Psoas muscle (tissue), 8 donors: ENCODE measurements at places on chromosomes 2 and 18. TPM values are rescaled to one million over a fixed set of nuclear protein-coding genes. Genes with fewer than 3 reads are reported as not detected.

GRCh38 chr2:106085181-106085940 is 108.7 kb downstream of the UXS1 start:
- no peak overlapping the region for H3K27ac ChIP-seq
- no peak for DNase-seq
- no peaks in the 10 kb centered on the region for H3K27me3 ChIP-seq
- H3K4me1 ChIP-seq, result no peaks in the 10 kb centered on the region
- H3K36me3 ChIP-seq, result no peaks in the 10 kb centered on the region

DPP4 gene
- total RNA-seq, result 1.4 TPM

DNA sequence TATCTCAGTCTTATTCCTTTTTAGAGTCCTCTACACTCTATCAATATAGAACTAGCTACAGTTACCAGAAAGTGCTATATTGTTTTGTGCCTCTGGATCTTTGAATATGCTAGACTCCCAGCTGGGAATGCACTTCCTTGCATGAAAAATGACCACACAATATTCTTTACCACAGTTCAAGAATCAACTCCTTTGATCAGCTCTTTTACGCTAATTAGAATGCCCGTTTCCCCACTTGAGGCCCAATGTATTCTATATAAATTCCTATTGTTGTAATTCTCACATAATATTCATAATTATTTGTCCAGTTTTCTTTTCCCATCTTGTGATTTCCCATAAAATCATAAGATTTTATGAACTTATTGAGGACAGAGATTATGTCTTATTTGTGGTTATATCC is 142.2 kb downstream of the UBE2E3 start:
- no peaks in the 10 kb centered on the region for H3K27me3 ChIP-seq
- no peak overlapping the region for H3K4me3 ChIP-seq
- no peak overlapping the region for H3K27ac ChIP-seq
- H3K36me3 ChIP-seq, result no peaks in the 10 kb centered on the region
- DNase-seq, result no peak

DNA sequence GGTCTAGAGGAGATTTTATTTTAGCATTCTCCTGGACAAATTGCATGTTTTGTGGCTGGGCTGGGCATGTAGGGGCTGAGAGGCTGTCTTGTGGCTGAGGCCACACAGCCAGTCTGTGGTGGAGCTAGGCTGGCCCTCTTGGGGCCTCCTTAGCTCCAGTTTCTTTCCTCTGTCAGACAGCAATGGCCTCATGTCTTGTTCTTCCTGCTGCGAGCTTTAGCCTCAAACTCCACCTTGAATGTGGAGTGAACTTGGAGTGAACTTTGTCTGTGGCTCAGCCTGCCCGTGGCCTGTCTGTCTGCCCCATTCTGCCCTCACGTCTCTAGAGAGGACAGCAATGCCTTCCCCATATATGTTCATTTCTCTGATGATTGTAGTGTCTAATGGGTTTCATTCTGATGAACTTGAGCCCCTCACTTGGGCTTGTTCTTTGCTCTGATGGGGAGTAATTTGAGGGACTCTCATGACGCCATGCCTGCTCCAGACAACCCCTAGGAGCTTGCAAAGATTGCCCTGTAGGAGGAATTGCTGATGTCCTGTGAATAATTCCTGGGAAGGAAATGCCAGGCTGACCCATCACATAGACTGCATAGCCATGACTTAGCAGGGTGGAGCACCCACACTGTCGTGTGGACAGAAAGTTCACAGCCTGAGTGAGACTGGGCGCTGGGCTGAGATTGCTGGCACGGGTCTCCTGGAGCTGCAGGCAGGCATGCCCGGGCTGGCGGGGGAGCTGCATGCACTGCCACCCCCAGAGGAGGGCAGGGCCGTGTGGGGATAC is 42.6 kb downstream of the ASAP2 start:
- H3K27me3 ChIP-seq, result no peaks in the 10 kb centered on the region
- H3K36me3 ChIP-seq, result no peaks in the 10 kb centered on the region
- no peak for DNase-seq
- H3K27ac ChIP-seq, result no peak overlapping the region

GLI2 gene
- 0.66 TPM for total RNA-seq

- no peak overlapping the region for H3K27ac ChIP-seq
- DNase-seq, result no peak
- H3K36me3 ChIP-seq, result no peaks in the 10 kb centered on the region
- H3K27me3 ChIP-seq, result no peaks in the 10 kb centered on the region
These were observed 1257.4 kb upstream of the ZEB2 start for GRCh38 chr2:145777297-145777696.

TGFA gene
- 0.14 TPM for total RNA-seq

SUCLG1 gene
- total RNA-seq, result 175 TPM

- H3K4me3 ChIP-seq, result no peak overlapping the region
- no peaks in the 10 kb centered on the region for H3K36me3 ChIP-seq
- no peak for DNase-seq
- no peaks in the 10 kb centered on the region for H3K27me3 ChIP-seq
- no peaks in the 10 kb centered on the region for H3K4me1 ChIP-seq
These were observed 131.4 kb downstream of the MSH2 start for GRCh38 chr2:47534179-47534919.

DNA sequence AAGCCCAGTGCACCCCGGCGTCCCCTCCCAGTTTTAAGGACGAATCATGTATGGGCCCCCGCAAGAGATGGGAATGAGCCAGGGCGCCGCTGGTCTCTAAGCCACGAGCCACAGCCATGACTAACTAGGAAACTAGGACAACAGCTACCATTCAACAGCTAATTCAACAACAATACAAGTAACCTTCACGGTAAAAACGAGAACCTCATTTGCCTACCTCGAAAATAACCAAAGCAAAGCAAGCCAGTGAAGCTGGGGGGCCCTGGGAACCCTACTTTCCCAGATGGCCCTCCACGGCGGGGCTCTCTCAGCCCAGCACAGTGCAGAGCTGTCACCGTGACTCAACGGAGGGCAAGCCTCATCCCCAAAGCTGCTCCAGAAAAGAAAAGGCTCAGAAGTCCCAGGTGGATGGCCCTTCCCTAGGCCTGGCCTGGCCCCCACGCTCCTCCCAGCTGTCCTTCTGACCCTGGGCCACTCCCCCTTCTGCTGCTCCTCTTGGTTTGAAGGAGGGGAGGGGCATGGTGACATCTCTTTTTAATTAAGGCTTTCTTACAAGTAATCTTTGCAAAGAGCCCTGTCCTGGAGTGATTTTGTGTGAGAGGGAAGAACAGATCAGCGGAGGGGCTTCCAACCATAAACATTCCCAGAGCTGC is 126.3 kb downstream of the HDAC4 start:
- H3K36me3 ChIP-seq, result no peaks in the 10 kb centered on the region
- H3K27ac ChIP-seq, result peak overlapping the region; percentile 93
- peaks cover 94% of the 10 kb centered on the region for H3K4me1 ChIP-seq
- DNase-seq, result peak; percentile 79
- H3K4me3 ChIP-seq, result peak overlapping the region; percentile 63
- no peaks in the 10 kb centered on the region for H3K27me3 ChIP-seq

DNA sequence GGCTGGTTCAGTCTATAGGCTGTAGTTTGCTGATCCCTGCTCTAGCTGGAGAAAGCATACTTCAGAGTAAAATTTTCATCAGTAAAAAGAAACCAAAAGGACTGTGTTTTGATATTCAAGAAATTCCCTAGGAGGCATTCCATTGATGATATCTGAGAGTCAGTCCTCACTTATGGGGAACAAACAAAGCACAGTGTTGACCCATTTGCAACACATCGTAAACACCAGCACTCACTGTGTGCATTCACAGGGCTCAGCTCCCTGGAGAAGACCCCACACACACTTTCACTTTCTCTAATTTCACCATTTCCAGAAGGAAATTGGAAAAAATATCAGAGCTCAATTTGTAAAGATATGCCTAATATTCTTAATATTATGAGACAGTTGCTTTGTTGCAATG is 147.1 kb downstream of the PIEZO2 start:
- H3K27me3 ChIP-seq, result no peaks in the 10 kb centered on the region
- DNase-seq, result no peak
- H3K4me1 ChIP-seq, result no peaks in the 10 kb centered on the region
- no peaks in the 10 kb centered on the region for H3K36me3 ChIP-seq
- H3K27ac ChIP-seq, result no peak overlapping the region
- no peak overlapping the region for H3K4me3 ChIP-seq
